Foreskin keratinocyte (primary cell): ENCODE measurements at places on chromosomes 11 and 22. TPM values are rescaled to one million over a fixed set of nuclear protein-coding genes. Genes with fewer than 3 reads are reported as not detected.

- no peak for DNase-seq
These were observed 2.3 kb upstream of the CCDC88B start for GRCh38 chr11:64337538-64338249.

GRCh38 chr11:72970557-72971118 lies 156.4 kb downstream of the ATG16L2 start:
- no peak for DNase-seq

GRCh38 chr11:87304412-87304811 lies 266.7 kb downstream of the TMEM135 start:
- DNase-seq, result no peak

GRCh38 chr11:78768971-78769370 lies 194.3 kb upstream of the NARS2 start:
- DNase-seq, result no peak

DNA sequence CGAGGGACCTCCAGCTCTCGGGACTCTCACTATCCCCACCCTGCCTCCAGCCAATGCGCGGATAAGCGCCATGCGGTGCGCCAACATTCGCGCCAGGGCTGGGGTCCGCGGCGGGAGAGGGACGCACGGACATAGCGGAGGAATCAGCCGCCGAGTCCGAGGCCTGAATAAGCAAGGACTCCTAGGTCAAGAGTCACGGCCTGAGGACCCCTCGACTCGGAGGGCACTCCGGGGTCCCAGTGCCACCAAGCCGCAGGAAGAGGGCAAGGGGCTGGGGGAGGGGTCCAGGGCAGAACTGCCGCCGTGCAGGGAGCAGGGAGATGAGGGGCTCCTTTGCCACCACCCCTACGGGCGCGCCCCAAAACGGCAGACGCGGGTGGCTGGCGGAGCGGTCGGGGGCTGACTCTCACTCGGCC lies 552 bp downstream of the DSCAML1 start:
- DNase-seq, result no peak

GRCh38 chr22:34845391-34845790 lies 220.6 kb upstream of the ISX start:
- peak; percentile 53 for DNase-seq

- DNase-seq, result peak; percentile 93
These were observed 593.7 kb upstream of the LUZP2 start for GRCh38 chr11:23903044-23903704.

DNA sequence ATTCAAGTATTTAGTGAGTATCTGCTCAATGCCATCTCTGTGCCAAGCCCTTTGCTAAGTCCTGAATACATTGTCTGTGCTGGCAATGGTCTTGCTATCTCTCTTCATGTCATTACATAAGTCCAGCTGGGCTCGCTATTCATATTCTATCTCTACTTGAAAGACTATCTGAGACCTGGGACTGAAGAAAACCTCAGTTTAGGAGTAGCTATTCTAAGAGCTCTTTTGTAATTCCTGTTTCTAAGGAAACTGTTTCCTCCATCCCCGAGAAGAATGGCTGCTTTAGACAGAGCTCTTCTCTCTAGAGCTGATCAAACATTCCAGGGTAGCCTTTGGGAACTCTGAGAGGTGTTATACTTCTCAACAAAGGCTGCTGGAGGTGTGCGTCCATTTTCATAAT lies 33.0 kb downstream of the SLC17A6 start:
- no peak for DNase-seq

- no peak for DNase-seq
These were observed 8.1 kb upstream of the DGKZ start for GRCh38 chr11:46338988-46339666.

DNA sequence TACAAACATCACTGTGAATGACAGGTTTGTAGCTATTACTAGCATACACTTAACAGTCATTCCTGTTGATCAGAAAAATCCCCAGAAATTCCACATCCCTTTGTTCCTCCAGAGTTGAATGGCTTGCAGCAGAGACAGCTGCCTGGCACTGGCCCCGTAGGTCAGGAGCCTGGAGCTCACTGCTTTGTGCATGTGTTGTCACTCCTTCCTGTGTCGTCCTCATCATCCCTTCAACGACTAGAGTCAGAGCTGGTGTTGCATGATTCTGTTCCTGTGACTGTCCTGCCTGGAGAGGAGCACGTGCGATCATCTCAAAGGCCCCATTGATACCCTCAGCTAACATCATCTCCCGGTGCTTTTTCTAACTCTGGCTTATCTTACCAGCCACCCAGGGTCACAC lies 58.3 kb downstream of the LDLRAD3 start:
- DNase-seq, result no peak

GRCh38 chr11:16402654-16403447 lies 46.5 kb upstream of the SOX6 start:
- DNase-seq, result no peak

GRCh38 chr11:96156379-96156722 lies 186.6 kb downstream of the MAML2 start:
- no peak for DNase-seq

GRCh38 chr22:34015642-34016041 lies 95.4 kb upstream of the LARGE1 start:
- DNase-seq, result no peak

TMPRSS6 gene
- not detected in 2 replicates for total RNA-seq

C11orf87 gene
- not detected in 2 replicates for total RNA-seq

IFITM10 gene
- 0.04 and 0.14 TPM in 2 replicates for total RNA-seq
